Foreskin keratinocyte (primary cell): ENCODE measurements at places on chromosomes 6 and 20. TPM values are rescaled to one million over a fixed set of nuclear protein-coding genes. Genes with fewer than 3 reads are reported as not detected.

Gene RFX6
- not detected in 2 replicates for total RNA-seq

Gene DCDC2
- total RNA-seq, result 0.34 and 0.63 TPM in 2 replicates

DNA sequence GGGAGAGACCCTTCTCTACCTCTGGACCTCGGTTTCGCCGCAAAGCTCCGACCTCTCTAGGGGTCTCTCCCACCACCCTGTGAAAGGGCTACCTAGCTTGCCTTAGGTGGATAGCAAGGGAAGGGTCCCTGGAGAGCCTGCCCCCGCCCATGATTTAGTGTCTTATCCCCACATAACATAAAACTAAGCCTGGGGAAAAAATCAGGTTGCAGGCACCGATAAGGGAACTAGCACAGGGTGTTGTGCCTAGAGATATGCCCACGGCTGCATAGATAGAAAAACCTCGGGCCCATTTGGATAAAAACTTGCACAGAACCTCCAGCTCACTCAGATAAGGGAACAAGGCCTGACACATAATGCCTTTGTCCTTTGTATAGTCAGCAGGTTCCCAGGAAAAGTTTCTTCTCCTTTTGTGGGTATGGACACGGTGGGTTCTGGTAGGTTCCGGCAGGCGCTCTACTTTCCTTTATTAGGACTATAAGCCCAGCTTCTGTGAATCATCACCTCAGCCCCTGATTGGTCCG, 846 bp downstream of the ZSCAN31 start:
- DNase-seq, result no peak

DNA sequence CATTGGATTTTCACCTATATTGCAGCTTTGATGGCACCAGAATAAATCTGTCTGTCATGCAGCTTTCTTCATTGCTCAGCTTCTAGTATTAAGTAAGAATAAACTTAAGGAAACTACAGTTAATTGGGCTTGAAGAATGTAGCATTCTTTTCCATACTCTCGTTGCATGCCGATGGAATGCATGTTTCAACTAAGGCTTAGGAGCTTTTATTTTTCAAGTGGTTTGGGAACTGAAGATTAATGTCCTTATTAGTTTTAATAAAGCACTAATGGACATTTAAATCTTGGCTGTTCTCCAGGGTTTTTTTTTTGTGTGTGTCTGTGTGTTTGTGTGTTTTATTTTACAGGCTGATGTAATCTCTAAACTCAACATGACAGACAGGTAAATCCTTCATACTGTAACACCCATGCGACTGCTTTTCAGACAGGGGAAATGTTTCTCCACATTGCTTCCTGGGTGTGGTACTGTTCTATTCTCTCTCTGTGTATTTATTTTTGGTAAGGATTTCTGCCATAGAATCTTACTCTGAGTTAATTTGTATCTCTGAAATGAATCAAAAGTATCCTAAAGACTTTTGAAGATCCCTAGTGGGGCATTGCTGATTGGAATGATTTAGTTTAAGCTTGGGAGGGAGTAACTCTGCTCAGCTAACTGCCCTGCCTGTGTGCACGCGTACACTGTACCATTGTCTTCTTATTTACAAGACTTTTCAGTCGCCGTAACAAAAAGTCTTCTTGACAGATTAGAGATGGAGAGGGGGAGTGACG, 38.0 kb downstream of the SLC9A8 start:
- DNase-seq, result no peak

Gene RHAG
- not detected in 2 replicates for total RNA-seq

Gene TPD52L1
- 44.0 and 48.9 TPM in 2 replicates for total RNA-seq

DNA sequence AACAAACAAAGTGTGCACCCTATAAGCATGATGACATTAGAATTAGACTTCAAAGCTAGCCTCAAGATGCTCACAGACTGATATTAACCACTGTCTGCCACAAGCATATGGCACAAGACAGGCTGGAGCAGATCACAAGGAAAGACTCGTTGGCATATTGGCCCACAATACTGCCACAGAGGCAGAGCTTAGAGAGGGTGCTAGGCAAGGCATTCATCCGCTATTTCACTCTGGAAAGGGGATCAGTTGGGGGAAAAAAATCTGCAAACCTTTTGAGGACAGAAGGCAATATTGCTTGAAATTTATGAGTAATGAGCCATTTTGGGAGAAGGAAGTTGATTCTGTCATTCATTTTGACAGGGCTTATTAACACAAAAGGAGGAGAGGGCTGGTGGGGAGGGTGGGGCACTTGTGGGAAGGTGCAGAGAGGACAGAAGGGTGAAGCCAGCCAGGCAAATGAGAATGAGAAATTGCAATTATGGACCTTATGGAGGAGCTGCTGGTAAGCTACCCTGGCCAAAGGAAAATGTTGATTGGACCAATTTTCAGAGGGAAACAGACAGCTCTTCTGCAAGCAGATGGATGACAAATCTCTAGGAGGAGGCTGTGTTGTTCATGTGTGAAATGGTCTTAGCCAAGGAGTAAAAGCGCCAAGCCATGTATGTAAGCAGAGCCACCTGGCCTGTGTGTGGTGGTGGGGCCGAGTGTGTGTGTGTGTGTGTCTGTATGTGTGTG, 187.7 kb downstream of the GMPR start:
- DNase-seq, result no peak

GRCh38 chr6:166625356-166625755, 1.7 kb downstream of the RPS6KA2 start:
- DNase-seq, result no peak

GRCh38 chr6:12418946-12419345, 128.8 kb downstream of the EDN1 start:
- peak; percentile 88 for DNase-seq

- DNase-seq, result peak; percentile 47
Measured at GRCh38 chr6:139126255-139126654, 8.6 kb upstream of the HECA start.

Gene EPHA7
- under 0.01 TPM in 1 of 2 replicates, not detected in the other for total RNA-seq

GRCh38 chr6:11833626-11834592, 55.3 kb upstream of the ADTRP start:
- no peak for DNase-seq

Gene CTAGE9
- total RNA-seq, result not detected in 2 replicates

DNA sequence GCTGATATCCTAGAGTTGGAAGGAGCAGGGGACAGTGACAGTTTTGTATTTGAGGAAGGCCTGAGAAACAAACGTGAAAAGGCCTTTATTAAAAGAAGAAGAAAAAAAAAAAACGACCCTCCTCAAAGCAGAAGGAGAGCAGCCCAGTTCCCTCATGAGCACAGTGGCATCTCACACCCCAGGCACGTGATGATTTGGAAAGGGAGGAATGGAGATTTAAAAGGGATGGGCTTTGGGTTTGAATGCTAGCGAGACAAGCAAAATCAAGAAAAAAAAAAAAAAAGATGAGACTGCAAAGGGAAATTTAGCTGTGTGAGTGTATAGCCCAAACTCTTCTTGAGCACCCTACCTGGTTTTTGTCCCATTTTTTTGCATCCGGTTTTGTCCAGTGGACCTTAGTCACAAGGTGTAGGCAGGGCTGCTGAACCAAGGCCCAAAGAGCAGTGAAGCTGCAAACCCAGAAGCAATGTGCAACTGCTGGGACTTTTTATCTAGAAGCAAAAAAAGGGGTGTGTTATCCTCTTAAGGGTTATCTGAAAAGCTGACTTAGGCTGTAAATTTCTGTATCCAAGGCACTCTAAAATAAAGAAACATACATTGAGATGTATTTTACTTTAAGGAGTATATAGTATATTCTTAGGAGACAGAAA, 54.5 kb upstream of the RREB1 start:
- DNase-seq, result no peak

Gene MSH5
- 13.1 and 14.2 TPM in 2 replicates for total RNA-seq

Gene UFL1
- total RNA-seq, result 18.2 and 18.5 TPM in 2 replicates

Gene PTCHD4
- 0.20 and 0.25 TPM in 2 replicates for total RNA-seq

DNA sequence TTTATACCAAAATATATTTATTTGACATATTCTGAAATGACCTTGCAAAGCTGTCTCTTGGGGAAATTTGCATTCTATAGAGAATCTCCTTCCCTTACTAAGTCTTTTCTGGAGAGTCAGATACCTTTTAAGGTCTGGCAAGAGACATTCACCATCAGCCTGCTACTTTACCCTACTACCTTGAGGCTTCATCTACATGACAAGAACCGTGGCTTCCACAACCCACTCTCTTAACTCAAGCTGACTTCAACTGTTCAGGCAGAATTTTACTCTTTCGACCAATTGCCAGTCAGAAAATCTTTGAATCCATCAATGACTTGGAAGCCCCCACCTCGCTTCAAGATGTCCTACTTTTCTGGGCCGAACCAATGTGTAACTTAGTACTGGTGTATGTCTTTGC, 314.2 kb downstream of the LAMA2 start:
- DNase-seq, result no peak

Gene C4B
- 1.5 and 1.7 TPM in 2 replicates for total RNA-seq

Gene OR2J3
- not detected in 2 replicates for total RNA-seq

DNA sequence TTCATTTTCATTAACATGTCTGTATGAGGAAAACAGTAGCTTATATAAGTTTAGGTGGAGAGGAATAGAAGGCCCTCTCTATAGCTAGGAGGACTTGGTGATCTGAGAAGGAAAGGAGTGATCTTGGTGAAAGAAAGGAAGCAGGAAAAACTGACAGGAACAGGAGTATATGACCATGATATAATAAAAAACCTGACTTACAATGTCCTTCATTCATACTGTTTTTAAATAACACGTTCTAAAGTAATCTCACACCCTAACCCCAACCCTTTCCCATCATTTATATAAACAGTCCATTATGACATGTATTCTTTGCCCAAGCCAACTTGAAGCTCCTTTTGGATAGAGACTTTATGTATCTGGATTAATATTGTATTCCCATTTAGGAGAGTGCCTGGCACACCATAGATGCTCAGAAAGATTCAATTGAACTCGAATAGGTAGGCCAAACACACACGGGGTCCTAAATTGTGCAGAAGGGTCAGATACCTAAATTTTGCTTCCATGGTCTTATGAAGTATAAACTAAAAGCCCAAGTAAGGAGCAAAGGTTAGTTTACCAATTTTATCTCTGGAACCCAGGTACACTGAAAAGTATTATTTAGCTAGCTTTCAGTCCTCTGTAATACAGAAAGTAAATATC, 75.9 kb downstream of the OR2B2 start:
- DNase-seq, result no peak

DNA sequence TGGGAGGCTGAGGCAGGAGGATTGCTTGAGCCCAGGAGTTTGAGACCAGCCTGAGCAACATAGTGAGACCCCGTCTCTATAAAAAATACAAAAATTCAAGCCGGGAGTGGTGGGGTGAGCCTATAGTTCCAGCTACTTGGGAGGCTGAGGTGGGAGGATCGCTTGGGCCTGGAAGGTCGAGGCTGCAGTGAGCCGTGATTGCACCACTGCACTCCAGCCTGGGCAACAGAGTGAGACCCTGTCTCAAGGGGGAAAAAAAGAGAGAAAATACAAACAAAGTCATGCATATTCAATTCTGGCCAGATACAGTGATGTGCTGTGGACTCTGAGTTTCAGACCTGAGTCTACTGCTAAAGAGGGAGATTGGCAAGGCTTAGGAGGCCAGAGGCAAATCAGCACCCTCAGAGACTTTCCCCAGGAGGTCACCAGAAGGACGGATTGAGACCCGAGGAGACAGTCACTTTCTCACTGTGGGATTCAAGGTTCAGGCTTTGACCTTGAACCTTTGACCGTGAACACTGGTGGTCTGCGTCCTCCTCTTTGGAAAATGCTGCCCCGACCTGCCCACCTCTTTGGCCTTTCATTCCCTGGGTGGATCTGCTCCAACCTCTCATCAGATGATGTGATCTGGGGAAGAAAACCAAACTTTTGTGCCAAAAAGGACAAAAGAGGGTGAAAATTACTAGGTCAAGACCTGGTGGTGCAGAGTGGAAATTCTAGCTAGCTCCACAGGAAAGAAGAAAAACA, 31.2 kb downstream of the TGM2 start:
- DNase-seq, result no peak
